ENCODE measurements at places on chromosomes 3 and 15.
A peak's percentile ranks its signal among the peaks of the same experiment; 100 is the strongest.

- DNase-seq, result no peak
Measured at GRCh38 chr15:101198800-101199199, 53.0 kb downstream of the CHSY1 start.

- no peak for DNase-seq
Measured at GRCh38 chr15:40183636-40184463, 23.0 kb downstream of the BUB1B start.

GRCh38 chr3:71989165-71989564 lies 204.2 kb upstream of the PROK2 start:
- no peak for DNase-seq

- DNase-seq, result no peak
Measured at GRCh38 chr3:193980326-193980725, 155.6 kb upstream of the HES1 start.

DNA sequence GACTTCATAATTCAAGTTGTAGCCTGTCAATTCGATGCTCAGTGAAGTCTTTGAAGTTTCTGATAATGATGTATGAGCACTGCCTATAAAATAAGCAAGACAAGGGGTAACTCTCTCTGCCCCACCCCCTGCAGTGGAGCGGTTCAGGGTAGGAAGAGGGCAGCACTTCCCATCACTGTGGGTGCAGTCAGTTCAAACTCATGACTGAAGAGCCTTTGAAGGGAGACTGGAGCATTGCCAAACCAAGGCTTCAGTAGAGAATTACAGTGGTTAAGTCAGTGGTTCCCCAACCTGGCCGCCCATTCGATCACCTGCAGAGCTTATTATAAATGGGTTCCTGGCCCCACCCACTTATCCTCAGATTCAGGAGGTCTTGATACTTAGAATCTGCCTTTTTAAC lies 190.6 kb downstream of the SHQ1 start:
- DNase-seq, result peak; percentile 26

DNA sequence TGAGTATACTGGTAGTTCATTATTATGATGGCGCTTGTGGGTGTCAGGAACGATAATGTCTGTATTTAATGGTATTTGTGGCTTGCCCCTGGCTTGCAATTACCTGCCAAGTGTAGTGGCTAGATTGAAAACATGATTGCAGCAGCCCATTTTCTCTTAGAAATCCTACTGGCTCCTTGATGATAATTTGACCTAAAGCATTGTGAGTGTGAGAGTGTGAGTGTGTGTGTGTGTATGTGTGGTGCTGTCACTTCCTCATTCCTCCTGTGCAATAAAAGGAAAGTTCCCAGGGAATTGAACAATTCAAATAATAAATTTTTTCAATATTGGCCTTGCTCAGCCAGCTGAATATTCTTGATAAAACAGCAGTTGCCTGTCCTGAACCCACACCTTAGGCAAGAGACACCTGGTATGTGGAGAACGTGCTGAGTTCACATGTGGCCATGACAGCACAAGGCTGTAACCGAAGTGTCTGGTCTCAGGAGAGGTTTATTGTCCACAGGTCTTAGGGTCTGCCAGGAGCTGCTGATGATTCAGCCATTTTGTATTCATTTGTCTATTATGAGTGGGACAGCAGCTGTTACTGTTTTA lies 193.3 kb downstream of the CD47 start:
- DNase-seq, result no peak

GRCh38 chr3:25507811-25508210 lies 79.7 kb downstream of the RARB start:
- no peak for DNase-seq

DNA sequence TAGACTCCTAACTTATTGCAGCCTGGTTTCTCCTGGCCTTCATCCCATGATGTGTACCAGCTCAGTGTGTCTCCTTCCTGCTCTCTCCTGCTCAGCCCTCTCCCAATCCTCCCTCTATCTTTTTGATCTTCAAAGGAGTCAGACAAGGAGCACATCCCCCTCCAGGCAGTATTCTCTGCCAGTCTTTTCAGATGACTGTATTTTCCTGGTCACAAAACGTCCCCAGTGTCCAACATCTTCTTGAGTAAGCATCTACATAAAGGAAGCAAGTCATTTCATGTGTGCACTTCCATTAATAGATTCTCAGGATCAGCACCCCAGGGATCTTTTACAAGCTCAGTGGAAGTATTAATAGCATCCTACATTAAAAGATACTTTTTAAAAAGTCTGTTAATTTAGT lies 148.9 kb upstream of the THBS1 start:
- no peak for DNase-seq

DNA sequence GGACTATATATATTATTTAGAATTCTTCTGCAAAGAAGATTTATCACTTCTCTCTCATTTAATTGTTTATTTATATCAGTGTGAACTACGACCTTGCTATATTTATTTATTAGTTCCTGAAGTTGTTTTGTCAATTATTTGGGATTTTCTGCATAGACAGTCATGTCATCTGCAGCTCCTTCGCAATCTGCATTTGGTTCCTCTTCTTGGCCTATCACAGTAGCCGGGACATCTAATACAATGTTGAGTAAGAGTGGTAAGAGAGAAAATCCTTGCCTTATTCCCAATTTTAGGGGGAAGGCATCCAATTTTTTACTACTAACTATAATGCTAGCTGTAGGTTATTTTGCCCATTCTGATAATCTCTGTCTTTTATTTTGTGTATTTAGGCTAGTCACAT lies 39.4 kb downstream of the FOXL2 start:
- no peak for DNase-seq

DNA sequence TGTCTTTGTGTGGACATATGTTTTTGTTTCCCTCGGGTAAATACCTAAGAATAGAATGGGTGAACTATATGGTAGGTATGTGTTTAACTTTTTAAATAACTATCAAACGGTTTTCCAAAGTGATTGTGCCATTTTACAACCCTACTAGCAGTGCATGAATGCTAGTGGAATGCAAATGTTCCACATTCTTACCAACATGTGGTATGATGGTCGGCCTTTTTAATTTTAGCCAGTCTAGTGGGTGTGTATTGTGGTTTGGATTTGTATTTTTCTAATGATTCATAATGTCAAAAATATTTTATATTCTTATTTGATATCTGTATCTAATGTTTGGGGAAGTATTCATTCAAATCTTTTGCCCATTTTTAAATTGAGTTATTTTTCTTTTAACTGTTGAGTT lies 68.2 kb upstream of the SMAD3 start:
- peak; percentile 40 for DNase-seq

- no peak for DNase-seq
Measured at GRCh38 chr3:39029556-39029955, 22.2 kb downstream of the SCN11A start.

Measured in epithelial cell of prostate (primary cell).